ENCODE measurements at places on chromosomes 16 and 17.

- DNase-seq = no peak
Measured at GRCh38 chr17:44780845-44781480, 22.2 kb downstream of the ADAM11 start.

- DNase-seq = peak; percentile 15
Measured at GRCh38 chr16:57764341-57765159, 29.0 kb downstream of the KATNB1 start.

DNA sequence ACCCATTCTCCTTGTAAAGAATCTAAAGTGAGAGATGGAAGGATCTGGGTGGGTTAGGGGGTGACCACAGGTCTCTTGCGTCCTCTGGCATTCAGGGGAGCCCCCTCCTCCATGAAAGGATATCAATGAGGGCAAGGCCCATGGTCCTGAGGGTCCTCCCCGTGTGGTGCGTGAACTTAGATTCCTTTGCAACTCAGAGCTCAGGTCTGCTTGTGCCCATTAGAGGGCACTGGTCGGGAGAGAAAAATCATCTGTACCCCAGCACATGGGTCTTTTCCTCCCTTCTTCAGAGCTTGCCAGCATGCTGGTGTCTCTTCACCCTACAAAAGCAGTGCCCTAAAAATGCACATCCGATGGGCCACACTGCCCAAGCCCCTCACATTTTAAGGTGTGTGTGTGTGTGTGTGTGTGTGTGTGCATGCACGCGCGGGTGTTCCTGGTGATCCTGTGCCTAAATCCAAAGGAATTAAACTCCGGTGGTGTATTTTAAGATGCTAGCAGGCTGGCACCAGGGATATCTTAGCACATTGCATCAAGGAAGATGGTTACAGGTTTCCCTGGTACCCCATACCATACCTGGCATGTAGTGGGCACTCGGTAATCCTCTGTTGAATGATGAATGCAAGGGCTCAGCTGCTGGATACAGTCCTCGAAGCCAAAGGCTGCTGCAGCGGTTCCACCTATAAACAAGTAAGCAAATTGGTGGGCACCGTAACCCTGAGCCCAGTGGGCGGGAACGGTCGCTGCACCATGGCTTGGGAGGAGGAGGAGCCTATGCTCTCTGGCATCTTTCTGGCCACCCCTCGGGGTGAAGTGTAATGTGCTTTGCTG lies 4.7 kb downstream of the C1QTNF1 start:
- no peak for DNase-seq

GRCh38 chr17:30905742-30906100 lies 317 bp downstream of the TEFM start:
- no peak for DNase-seq

- DNase-seq = no peak
Measured at GRCh38 chr17:61352408-61352770, 47.3 kb upstream of the TBX2 start.

GRCh38 chr16:67243481-67243880 lies 3.8 kb downstream of the FHOD1 start:
- no peak for DNase-seq

DNA sequence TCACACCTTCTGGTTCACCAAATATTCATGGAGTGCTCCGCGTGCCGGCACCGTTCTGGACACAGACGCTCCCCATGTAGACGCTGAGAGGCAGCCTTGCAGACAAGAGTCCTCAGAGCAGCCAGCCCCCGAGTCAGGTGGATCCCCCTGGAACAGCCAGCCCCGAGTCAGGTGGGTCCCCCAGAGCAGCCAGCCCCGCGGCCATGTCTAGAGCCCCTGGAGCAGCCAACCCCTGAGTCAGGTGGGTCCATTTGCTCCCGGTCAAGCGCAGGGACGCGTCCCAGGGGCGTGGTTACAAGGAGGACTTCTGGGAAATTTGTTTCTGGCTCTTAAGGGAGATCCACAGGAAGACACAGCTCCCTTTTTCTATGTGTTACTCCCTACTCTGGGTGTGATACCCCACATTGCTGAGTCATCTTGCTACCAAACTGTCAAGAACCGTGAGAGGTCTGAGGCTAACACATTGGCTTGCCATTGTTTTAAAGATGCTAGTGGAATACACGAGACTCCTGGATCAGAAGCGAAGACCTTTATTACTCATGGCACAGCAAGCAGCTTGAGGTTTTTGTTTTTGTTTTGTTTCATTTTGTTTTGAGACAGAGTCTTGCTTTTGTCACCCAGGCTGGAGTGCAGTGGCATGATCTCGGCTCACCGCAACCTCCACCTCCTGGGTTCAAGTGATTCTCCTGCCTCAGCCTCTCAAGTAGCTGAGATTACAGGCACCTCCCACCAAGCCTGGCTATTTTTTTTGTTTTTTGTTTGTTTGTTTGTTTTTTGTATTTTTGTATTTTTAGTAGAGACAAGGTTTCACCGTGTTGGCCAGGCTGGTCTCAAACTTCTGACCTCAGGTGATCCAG lies 43.3 kb upstream of the CBFA2T3 start:
- no peak for DNase-seq

DNA sequence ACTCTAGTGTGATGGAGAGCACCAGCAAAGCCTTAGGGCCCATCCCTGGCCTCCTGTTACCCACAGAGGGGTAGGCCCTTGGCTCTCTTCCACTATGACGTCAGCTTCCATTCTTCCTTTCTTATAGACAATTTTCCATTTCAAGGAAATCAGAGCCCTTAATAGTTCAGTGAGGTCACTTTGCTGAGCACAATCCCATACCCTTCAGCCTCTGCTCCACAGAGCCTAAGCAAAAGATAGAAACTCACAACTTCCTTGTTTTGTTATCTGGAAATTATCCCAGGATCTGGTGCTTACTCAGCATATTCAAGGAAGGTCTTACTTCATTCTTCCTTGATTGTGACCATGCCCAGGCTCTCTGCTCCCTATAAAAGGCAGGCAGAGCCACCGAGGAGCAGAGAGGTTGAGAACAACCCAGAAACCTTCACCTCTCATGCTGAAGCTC lies at the start of gene CCL8:
CCL8 (plus strand) TSS at position 397 of the 445 bp plus-strand sequence. CDS start 67 bp downstream, outside the sequence.
- no peak for DNase-seq

DNA sequence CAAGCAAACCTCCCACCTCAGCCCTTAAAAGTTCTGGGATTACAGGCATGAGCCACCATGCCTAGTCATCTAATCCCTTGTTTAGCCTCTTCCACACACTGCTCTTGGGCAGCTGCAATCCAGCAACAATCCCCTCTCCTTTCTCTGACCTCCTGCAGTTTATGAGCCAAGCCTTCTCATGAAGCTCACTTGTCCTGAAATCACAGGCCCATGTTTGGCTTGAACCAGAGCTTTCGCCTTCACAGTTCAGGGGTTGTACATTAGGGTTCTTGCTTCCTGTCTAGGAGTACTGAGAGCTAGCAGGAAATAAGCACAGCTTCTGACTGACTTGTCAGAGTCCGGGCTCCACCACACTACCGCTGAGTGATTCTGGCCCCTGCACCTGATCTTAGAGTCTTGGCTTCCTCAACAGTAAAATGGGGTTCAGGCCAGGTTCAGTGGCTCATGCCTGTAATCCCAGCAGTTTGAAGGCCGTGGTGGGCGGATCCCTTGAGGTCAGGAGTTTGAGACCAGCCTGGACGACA lies 16.3 kb downstream of the ERAL1 start:
- DNase-seq = peak; percentile 38

GRCh38 chr17:50170662-50171370 lies 5.0 kb downstream of the SGCA start:
- DNase-seq = no peak

- no peak for DNase-seq
Measured at GRCh38 chr17:42850954-42851353, at the start of gene AOC3. Gene AOC3, plus strand, starts transcription at chr17:42851199. Its CDS starts 145 bp downstream, at chr17:42851344.

- DNase-seq = no peak
Measured at GRCh38 chr16:2526135-2526534, 5.1 kb downstream of the CEMP1 start.

GRCh38 chr17:72984926-72985325 lies 107.6 kb downstream of the SLC39A11 start:
- no peak for DNase-seq

- DNase-seq = no peak
Measured at GRCh38 chr16:1078579-1079021, 6.1 kb downstream of the SSTR5 start.

DNA sequence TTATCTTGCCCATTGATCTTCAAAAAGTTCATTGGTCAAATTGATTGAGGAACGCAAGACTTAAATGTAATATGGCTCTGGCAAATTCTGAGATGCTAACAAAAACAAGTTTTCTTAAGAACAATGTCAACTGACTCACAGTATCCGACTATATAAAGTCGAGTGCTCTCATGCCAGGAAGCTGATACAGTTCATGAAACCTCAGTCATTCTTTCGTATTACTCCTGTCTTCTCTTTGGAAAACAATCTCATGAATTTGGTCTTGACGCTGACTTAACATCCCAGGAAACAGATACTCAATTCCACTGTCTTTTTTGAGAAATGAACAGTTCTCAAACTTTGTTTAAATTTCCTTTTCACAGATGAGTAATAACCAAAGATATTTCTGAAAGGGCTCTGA lies 704.9 kb downstream of the MAF start:
- DNase-seq = no peak

DNA sequence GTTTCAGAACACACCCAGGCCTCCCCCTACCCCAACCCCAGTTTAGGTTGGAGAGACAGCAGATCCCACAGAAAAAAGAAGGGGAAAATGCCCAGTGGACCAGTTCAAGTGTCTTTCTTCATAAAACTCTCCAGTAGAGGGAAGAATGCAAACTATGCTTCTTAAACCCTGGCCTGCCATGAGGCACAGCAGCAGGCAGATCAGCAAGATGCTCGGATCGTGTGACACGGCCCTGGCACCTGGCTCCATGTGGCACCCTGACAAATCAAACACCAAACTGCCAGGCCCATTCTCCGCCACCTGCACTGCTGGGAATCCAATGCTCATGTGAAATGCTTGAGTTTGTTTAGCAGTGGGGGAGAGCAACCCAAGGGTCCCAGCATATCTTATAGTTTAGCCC lies 166.8 kb downstream of the SOX9 start:
- DNase-seq = no peak

DNA sequence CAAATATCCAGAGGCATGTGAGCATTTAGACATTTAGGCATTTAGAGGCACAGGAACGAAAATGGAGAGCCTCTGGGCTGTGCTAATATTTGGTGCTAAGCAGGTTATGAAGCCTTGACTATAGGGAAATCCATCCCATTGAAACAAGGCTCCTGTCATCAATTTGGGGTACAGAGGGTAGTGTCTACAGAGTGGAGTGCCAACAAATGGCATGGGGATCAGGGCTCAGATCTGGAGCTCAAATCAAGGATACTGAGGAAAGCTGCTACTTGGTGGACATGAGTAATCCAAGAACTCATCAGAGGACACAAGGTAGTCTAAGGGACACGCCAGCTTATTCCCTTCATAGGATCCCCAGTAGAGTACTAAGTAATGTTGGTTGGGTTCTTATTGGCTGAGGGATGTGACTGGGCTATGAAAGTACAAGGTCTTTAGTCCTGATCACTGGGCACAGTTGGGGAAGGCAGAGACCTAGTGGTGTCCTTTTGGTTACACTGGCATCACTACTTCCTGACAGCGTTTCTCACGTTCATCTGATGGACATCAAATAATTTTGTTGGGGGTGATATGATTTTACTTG lies 5.2 kb downstream of the KRT10 start:
- no peak for DNase-seq

DNA sequence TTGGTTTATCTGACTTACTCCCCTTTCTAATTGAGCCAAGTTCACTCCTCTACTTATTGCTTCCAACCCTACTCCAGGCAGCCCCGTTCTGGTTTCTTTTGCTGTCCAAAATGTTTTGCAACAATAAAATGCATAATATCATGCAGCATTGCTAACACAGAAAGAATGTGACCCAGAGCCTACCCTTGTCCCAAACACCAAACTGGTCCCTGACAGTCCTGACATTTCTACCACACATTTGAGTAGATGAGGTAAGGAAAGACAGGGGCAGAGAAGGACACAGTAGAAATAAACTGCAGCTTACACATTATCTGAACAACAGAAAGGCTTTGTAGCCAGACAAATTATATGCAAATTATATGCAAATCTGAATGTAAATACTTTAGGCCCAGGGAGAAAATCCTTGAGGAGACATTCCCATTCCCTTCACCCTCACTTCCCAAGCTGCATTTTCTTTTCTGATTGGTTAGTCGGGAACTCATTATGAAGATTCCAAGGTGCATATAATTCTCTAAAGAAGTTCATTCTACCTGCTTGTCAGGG lies 31.6 kb downstream of the SOX9 start:
- no peak for DNase-seq

DNA sequence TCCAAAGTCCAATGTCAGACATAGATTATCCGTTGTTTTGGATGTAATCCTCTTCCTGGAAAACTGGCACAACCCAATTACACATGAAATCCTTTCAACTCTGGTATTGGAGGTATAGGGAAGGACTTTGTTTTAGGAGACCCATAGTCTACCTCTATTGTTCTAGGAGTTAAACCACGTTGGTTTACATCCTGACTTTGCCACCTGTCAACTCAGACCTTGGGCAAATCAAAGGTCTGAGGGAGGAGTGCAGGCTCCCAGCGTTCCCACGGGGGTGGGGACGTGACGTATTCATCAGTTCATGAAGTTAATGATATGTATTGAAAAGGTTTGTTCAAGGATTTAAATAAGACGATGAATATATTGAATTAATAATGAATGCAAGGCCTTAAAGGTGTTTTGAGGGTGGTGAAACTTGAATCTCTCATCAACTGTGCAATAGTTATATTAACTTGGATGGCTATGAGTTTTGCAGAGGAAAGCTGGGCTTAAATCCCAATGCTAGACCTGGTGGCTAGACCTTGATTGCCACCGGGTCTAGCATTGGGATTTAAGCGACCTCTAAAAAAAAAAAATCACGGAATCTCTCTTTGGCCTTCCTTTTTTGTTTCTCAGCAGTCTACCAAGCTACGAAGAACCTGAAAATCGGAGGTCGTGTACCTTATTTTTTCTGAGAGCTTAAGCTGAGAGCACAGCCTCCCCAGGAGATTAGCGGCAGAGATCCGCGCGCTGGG lies 744 bp upstream of the NF1 start:
- no peak for DNase-seq

DNA sequence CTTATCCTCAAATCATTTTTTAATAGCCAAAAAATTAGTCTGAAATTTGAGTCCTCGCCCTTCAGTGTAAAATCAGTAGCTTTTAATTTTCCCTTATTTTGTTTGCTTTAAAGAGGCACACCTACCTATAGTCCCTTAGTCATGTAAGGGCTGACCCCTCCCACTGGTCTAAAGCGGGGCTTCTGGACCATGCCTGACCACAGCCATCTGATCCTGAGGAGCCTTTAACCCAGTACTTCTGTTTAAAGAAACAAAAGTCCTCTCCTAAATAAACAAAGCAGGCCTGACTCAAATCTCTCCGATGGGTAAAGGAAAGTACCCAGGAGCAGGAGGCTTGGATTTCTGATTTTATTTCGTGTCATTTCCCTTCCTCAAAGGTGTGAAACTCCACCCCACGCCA lies 92.0 kb upstream of the CCL2 start:
- no peak for DNase-seq

DNA sequence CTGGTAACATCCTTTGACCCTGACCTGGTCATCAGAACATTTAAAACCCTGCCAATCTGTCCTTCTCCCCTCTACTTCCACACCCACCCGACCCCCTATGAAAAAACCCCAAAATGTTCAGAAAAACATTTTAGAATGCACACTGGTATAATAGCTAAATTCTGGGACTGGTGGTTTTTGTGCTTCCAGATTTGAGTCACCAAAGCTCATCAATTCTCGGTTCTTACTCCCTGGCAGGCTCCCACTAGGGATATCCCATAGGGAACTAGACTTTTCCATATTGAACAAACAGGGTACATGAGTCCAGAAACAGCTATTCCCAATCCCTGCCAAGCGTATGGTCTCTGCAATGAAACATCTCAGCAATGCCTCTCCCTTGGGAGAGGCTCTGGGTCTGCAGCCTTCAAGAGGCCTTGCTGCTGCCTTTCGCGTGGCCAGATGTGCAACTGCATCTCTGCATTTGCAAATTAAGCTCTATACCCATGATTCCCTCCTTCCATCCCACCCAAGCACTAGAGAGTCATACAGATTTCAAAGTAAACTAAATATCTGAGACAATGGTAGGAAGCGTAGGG lies 67.7 kb downstream of the SMG6 start:
- no peak for DNase-seq
